ENCODE measurements at places on chromosomes 16 and 17.

DNA sequence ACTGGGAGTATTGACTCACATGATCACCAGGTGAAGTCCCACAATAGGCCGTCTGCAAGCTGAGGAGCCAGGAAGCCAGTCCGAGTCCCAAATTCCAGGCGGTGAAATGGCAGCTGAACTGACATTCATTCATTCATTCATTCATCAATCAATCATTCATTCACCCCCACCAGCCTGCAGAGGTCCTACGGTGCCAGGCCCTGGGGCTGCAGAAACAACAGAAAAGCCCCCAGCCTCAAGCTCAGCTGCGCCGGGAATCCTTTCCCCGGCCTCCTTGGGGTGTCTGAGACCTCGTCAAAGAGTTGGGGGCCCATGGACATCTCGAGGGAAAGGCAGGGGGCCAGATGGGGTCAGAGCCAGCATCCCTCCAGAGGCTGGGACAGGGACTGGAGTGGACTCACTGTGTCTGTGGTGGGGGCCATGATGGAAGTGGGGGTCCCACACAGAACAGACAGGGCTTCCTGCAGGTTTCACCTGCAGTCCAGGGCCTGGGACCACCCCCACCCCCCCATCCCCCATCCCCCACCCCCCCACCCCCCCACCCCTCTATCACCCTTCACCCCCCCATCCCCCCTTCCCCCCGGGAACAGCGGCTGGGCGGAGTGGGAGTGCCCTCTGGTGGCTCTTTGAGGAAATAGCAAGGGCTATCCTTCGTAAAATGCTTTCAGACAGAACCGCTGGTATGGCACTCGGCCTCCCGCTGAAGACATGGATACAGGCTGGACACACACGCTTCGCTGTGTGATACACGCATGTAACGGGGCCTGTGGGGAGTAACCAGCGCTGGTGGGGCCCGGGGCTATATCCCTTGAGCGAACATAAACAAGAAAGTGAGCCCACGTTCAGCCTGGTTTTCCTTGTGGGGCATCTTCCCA is 8.5 kb upstream of the ZC3H18 start:
- peak; percentile 50 for DNase-seq

- no peak for DNase-seq
These were observed 77.5 kb downstream of the ZNF423 start for GRCh38 chr16:49778202-49778930.

- peak; percentile 1 for DNase-seq
These were observed 102.3 kb upstream of the C17orf78 start for GRCh38 chr17:37273409-37274051.

DNA sequence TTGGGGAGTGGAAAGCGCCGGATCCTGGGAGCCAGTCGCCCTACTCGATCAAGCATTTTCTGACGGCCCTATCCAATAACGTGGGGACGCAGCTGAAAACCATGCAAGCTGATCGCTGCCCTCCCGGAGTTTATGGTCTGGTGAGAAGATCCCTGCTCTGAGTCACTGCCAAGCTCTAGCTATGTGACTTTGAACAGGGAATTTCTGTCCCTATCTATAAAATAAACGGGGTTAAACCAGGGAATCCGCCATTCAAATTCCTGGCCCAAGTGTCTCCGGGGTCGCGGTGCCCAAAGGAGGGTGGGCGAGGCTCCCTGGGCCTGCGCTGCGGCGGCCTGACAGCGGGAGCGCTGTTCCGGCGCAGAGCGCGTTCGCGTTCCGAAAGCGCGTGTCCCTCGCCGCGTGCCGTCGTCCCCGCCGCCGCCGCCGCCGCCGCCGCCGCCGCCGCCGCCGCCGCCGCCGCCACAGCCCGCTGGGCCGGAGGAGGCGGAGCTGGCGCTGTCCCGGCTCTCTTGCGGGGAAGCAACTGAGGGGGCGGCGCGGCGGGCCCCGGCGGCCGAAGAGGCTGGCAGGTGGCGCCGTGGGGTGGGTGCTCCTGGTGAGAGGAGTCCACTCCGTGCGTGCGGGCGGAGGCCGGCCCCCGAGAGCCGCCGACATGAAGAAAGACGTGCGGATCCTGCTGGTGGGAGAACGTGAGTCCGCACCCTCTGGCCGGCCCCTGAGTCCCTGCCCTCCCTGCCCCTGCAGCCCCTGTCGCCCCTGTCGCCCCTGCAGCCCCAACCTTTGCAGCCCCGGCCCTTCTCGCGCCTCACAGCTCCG is at the start of gene RHOT1:
Gene RHOT1 (plus strand): TSS at position 465 of the 819 bp plus-strand sequence. CDS start 191 bp downstream, at position 656.
- peak; percentile 89 for DNase-seq

DNA sequence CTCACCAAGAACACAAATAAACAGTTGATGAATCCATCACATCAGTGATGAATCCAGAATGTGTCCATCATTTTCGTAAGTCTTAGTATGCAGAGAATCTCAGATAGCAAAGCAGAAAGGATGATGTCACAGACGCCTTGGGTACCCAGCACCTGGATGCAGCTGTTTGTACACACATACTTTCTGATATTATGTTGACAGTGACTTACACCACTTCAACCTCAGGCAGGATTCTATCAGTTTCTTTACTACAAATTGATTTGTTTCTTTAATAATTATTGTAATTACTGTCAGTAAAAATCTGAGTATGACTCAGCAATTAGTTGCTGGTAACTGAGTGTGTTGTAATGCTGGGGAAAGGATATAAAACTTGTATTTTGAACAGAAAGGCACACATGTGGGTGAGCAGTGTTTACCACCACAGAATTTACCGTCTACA is 159.8 kb downstream of the RPTOR start:
- no peak for DNase-seq

GRCh38 chr17:50044483-50044882 is 11.4 kb upstream of the ITGA3 start:
- no peak for DNase-seq

- no peak for DNase-seq
These were observed 59.0 kb upstream of the TRAP1 start for GRCh38 chr16:3776316-3776715.

GRCh38 chr16:80253741-80254140 is 287.1 kb upstream of the DYNLRB2 start:
- no peak for DNase-seq

- DNase-seq, result no peak
These were observed 267.7 kb upstream of the ZFHX3 start for GRCh38 chr16:73315645-73316044.

DNA sequence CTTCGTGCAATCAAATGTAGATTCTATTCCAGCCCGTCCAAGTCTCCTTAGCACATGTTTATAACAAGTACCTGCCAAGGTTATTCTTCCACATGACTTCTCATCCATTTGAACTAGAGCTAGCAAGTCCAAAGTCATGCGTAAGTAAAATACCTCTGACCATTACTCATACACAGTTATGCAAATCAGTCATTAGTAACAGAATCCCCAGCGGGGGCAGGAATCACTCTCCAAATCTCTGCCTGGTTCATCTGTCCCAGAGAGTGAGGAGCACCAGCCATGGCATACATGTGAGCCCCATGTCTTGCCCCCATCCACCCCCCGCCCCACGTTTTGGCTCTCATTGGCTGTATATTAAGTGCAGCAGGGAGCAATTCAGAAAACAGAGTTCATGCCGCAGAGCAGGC is 27.7 kb downstream of the SRL start:
- DNase-seq, result peak; percentile 95

- DNase-seq, result no peak
These were observed 38.4 kb downstream of the HIC1 start for GRCh38 chr17:2093349-2093748.

- no peak for DNase-seq
These were observed 27.8 kb upstream of the TVP23A start for GRCh38 chr16:10846213-10846998.

- DNase-seq, result no peak
These were observed 168.6 kb upstream of the IRX3 start for GRCh38 chr16:54455030-54455725.

GRCh38 chr16:6279286-6279685 is 1053.4 kb upstream of the RBFOX1 start:
- no peak for DNase-seq

- peak; percentile 50 for DNase-seq
These were observed 168.1 kb downstream of the XYLT1 start for GRCh38 chr16:17302620-17303019.

- no peak for DNase-seq
These were observed 4.8 kb downstream of the EMP2 start for GRCh38 chr16:10575506-10576130.

GRCh38 chr16:11609474-11610120 is 22.9 kb upstream of the LITAF start:
- no peak for DNase-seq

DNA sequence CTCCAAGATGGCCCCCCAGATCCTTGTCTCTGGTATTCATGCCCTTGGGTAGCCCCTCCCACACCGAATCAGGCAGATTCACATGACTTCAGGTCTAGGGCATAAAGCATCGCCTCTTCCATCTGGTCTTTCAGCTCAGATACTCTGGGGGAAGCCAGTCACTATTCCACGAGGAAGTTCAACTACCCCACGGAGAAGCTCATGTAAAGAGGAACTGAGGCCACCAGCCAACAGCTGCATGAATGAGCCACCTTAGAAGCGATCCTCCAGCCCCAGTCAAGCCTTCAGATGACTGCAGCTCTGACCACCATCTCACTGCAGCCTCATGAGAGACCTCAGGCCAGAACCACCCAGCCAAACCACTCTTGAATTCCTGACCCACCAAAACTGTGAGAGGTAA is 54.1 kb downstream of the SOCS3 start:
- DNase-seq, result no peak

- peak; percentile 86 for DNase-seq
These were observed 1151.9 kb upstream of the GOT2 start for GRCh38 chr16:59886021-59886420.

GRCh38 chr16:1674751-1675664 is 3.1 kb upstream of the JPT2 start:
- DNase-seq, result peak; percentile 67

DNA sequence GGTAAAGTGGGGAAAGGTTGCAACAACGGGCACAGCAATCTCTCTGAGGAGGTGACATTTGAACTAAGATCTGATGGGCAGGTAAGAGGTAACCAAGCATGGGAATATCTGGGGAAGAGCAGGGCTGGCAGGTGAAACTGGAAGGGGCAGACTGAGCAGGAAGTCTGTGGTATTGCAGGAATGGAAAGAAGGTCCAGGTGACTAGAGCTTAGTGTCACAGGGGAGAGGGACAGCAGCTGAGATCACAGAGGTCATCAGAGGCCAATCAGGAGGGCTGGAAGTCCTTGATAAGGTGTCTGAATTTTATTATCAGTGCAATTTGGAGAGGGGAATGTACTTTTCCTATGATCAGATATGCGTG is 73.3 kb upstream of the DHX40 start:
- no peak for DNase-seq

DNA sequence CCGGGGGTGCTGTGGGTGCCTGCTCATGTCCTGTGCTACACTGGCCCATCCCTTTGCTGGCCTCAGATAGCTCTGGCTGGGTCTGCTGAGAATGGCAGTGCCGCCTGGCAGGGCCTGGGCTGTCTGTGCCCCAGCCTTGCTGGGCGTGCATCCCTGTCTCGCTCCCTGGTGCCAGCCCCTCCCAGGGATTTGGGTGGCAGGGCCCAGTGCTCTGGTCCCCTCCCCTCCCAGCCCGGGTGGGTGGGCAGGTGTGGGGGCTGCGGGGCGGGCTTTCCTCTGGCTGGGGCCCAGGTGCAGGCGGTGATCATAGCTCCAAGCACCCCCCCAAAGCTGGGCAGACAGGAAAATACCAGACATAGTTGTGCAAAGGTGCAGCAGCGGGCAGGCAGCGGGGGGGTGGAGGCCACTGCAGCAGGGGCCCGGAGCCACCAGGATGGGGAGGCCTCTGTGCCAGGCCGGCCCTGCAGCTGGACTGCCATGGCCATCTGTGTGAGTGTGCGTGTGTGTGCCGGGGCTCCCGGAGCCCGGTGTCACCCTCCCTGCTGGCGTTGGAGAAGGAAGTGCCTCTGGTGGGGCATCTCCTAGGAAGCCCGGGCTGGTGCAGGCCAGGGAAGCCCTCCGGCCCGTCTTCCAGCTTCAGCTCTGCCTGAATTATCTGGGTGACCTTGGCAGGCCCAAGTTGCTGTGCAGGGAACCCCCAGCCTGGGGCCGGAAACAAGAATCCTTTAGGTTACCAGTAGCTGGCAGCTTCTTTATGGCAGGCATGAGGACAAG is 7.4 kb downstream of the GLIS2 start:
- DNase-seq, result no peak

DNA sequence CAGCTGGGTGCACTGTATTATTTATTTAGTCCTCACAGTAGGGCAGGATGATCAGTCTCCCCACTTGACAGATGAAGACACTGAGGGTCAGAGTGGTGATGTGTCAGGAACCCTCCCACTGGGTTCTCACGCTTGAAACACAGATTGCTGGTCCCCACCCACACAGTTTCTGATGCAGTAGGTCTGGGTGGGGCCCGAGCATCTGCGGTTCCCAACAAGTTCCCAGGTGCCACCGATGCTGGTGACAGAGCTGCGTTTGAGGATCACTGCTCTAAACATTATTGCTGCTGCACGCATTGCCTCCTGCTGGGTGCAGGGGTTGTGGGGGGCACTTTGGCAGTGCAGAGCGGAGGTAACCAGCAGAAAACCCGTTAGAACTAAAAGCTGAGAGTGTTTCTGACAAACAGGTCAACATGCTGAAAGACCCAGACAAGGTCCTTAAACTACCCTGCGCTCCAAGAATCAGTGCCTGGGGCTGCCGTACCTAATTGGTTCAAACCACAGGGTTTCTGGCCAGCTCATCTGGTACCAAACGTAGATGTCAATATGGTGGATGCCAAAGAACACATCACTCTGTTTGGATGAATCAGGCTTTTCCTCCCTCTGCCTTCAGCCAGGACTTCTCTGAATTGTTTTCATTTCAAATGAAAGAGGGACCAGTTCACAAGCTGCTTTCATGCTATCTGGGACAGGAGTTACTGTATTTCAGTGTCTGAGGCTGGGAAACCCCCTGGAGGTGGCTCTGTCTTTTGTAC is 76.0 kb downstream of the ABCC1 start:
- peak; percentile 84 for DNase-seq

DNA sequence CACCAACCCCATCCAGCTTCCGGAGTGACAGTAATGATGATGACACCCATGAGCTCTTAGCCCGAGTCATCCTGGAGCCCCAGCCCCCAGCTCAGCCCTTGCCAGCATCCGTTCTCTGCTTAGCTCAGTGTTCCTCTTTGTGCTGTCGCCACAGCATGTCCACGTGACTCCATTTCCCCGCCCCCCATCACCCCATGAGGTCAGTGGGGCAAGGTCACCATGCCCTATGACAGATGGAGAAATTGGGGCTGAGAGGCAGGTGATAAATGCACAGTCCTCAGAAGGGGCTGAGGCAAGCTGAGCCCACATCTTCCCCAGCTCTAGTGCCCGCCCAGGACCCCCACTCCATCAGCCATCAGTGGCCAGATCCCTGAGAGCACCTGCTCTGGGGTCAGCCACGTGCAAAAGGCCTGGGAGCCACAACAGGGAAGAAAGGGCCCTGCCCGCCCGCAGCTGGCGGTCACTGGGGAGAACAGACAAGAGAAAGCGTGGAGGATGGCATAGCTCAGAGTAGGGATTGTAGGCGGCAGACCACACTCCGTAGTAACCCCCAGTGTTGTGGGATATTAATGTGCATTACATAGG is 17.1 kb downstream of the ITGB4 start:
- DNase-seq, result peak; percentile 62

- no peak for DNase-seq
These were observed 10.0 kb upstream of the TERF2 start for GRCh38 chr16:69395859-69396186.
